HAP-1 (cell line): ENCODE measurements at places on chromosomes 4 and X.

GRCh38 chrX:133390676-133391075 is 24.6 kb downstream of the GPC4 start:
- DNase-seq, result no peak

DNA sequence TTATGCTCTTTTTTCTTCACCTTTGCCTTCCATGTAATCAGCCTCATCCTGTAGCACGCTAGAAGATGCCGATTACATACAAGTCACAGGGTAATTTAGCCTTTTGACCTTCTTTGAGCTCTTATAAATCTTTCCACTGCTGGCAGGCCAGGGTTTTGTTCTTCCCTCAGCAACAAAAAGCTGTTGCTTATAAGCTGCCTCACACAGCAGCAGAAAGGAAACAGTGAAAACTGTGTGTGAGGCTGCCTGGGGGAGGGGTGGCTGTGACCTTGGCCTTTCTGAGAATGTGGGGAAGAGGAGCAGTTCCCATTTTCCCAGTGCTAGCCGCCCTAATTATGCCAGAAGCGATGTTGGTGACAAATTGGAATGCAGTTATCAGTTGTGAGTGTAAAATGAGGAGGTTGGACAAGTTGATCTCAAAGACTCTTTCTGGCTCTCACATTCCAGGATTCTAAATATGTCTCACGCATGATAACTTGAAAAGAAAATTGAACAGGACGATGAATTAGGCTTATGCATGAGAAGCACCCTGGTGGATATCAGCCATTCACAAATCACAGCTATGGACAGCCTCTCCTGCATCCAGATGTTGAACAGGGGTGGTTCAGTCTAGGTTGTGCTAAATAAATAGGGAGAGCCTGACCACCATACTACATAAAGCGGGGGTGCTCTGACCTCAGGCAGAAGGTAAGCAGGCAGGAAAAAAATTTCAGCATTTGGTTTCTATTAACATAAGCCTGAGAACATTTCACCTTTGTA is 25.7 kb downstream of the SLITRK2 start:
- DNase-seq, result peak; percentile 82

- no peak for DNase-seq
Observed at GRCh38 chr4:2370597-2371320, 47.7 kb downstream of the ZFYVE28 start.

DNA sequence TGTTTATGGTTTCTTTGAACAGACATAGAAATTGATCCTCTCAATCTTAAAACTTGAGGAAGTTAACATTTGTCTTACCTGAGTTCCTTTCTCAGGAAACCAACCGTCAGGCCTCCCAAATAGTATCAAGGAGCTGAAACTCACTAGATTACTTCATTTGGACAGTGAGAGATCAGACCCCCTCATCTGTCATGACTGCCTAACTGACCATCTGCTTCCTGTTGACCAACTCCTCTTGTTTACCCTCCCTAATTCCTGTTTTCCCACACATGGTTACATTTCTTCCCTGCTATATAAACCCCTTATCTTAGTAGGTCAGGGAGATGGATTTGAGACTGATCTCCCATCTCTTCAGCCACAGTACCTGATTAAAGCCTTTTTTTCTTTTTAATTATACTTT is 46.2 kb upstream of the NMU start:
- DNase-seq, result no peak

- DNase-seq, result no peak
Observed at GRCh38 chr4:174928174-174928573, 10.0 kb downstream of the ADAM29 start.

DNA sequence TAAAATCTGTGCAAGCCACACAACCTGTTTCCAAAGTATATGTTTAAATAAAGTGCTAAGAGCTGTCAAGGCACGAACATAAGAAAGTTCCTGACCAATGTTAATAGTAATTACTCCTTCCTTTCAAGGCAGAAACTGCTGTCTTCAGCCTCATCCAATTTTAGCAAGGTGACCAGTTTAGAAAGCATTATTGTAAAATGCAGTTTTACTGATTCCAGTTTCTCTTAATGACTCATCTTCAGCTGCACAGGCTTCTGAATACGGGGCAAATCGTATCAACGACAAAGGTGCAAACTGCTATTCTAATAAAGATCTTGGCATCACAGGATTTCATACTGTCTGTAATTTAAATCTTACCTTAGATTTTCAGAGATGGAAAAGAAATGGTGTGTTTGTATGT is 87.5 kb downstream of the PPP3CA start:
- no peak for DNase-seq

DNA sequence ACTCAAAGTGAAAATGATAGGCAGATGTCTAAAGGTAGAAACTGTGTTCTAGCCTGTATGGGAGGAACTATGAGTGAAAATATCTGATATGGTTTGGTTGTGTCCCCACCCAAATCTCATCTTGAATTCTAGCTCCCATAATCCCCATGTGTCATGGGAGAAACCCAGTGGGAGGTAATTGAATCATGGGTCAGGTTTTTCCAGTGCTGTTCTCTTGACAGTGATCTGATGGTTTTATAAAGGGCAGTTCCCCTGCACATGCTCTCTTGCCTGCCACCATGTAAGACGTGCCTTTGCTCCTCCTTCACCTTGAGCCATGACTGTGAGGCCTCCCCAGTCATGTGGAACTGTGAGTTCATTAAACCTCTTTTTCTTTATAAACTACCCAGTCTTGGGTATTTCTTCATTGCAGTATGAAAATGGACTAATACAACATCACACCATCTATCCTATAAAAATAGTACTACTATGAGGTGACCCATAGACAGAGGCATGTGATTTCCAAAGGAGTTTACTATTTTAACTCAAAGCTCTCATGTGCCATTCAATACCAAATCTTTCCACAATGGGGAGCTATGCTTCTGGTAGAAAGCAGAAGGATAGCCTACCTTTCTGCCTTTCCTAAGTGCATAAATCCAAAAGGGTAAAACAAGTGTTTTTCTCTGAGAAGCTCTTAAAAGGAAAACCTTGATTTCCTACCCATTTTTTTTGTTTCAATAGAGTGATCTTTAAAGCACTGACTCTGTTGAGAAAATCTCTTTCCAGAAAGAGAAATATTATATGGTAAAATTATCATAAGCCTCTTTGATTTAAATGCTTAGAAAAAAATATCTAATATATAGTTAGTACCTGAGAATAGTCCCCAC is 38.8 kb downstream of the SEC31A start:
- peak; percentile 12 for DNase-seq

GRCh38 chr4:14277505-14277904 is 650.0 kb upstream of the BOD1L1 start:
- no peak for DNase-seq

DNA sequence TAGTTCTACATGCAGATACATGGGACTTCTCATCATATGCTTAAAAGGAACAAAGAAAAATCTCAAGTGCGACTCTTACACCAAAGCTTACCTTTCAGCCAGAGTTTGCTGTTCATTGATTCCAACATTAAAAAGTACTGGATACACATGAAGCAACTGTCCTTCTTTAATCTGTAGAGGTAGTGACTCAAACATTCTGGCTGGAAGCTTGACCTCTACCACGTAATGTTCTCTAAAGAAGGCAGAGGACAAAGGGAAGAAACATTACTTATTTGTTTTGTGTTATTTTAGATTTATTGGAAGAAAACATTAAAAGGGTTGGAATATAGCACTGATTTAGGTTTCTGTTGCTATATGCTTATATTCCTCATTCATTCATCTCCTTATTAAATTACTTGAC is 476.1 kb downstream of the IL15 start:
- no peak for DNase-seq

DNA sequence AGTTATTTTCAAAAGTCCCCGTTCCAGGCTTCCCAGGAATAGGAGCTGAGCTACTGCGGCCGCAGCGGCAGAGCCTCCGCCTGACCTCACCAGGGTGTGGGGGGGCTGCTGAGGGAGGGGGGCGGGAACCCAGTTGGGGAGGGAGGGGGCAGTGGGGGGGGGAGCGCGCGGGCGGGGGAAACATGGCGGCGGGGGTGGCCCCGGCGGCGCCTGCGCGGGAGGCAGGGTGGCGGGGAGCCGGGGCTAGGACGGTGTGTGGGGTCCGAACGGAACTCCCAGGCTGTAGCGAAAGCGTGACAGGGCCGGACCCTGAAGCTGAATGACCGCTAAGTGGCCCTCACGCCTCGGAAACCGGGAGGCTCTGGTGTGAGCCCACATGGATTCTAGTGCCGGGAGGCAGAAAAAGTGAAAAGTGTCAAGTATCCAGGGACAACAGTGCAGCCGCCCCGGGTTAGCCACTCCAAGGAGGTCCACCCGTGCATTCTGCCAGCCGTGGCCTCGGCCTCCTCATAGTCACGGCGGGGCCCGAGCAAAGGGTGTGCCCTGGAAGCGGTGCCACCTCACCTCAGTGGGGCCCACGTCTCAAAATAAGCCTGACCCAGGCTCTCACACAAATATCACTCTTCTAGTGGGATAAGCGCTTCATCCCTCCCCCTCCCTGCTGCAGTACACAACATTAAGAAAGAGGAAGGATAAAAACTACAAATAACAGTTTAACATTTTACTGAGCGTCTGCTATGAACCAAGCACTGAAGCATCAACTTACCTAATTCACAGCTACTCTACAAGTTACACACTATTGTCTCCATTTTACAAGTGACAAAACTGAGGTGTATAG is at the start of gene KLHL13:
TSS of gene KLHL13 (minus strand) at position 98 of the 838 bp plus-strand sequence. CDS start 88,337 bp downstream, outside the sequence.
- peak; percentile 26 for DNase-seq

- no peak for DNase-seq
Observed at GRCh38 chrX:141839856-141840255, 1.7 kb downstream of the MAGEC3 start.

GRCh38 chrX:124212622-124213021 is 119.8 kb upstream of the TEX13D start:
- no peak for DNase-seq

DNA sequence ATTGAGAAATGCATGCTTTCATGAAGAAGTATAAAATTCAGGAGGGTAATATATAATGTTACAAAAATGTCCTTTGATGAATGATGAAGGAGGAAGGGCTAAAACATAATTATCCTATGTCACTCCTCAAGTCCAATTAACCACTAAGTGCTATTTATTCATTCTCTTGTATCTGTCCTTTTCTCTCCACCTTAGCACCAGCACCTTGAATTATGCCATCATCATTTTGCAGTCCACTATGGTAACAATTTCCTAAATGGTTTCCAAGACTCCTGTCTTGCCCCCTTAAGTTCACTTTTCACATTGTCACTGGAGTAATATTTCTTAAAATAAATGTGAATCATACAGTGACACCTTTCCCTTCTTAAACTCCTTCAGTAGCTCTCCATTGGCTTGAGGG is 756.3 kb downstream of the STPG2 start:
- DNase-seq, result no peak

GRCh38 chr4:90403781-90404180 is 276.6 kb downstream of the CCSER1 start:
- no peak for DNase-seq

GRCh38 chrX:40912166-40912565 is 173.1 kb upstream of the USP9X start:
- no peak for DNase-seq

DNA sequence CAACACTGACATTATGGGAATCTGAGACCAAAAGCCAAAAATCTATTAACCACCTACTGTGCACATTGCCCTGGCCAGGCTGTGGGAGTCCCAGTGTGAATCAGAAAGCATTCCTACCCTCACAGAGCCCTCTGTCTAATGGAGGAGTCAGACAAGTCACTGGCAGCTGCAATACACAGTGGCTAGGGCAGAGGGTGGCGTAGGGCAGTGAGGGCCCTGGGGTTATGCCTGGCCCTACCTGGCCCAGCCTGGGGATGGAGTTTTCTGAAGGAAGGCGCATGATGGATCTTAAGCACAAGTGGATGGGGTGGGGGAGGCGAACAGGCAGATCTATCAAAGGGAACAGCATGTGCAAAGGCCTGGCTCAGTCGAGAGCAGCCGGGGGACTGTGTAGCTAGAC is 10.8 kb downstream of the JAKMIP1 start:
- no peak for DNase-seq

- DNase-seq, result peak; percentile 44
Observed at GRCh38 chrX:41108463-41109205, 23.4 kb downstream of the USP9X start.

DNA sequence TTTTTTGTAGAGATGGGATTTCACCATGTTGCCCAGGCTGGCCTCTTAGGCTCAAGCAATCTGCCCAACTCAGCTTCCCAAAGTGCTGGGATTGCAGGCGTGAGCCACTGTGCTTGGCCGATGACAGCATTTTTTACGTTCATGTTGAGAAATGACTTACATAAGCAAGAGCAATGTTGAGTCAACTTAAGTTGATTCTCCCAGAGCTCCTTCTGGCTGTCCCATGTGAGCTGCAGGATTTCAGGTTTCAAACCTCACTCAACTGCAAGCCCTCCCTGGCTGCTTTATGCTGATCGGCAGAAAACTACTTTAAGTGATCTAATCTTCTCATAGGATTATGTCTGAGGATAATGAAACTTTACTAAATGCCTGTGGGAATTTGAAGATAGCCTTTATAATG is 86.8 kb downstream of the GC start:
- no peak for DNase-seq

GRCh38 chr4:143186649-143187048 is 1.9 kb downstream of the USP38 start:
- DNase-seq, result no peak

- DNase-seq, result peak; percentile 38
Observed at GRCh38 chr4:163048447-163048846, 118.2 kb downstream of the NAF1 start.

DNA sequence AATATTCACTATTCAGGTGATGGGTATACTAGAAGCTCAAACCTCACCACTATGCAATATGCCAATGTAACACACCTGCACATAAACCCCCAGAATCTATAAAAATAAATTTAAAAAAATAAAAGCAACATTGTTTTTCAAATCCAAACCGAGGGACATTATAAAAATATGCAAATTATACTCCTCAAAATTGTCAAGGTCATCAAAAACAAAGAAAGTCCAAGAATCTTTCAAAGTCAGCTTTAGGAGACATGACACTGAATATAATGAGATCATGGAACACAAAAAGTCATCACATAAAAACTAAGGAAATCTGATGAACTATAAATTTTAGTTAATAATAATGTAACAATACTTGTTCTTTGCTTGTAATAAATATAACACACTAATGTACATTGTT is 43.2 kb upstream of the AR start:
- DNase-seq, result no peak

GRCh38 chrX:122626871-122627270 is 557.2 kb upstream of the GRIA3 start:
- no peak for DNase-seq

- DNase-seq, result no peak
Observed at GRCh38 chr4:61462451-61463326, 262.6 kb downstream of the ADGRL3 start.

DNA sequence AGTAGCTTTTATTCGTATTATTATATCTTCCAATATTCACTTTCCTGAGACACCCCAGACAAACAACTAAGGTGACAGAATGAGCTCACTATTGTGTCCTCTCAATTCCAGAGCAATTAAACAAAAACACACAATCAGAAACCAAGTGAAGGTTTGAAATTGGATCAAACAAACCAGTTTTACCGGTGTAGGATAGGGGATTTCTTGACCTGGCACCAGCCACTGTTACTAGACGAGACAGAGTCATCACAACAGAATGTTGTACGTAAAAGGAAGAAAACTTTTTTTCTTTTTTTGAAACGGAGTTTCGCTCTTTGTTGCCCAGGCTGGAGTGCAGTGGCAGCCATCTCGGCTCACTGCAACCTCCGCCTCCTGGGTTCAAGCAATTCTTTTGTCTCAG is 43.7 kb downstream of the LDOC1 start:
- DNase-seq, result no peak

- no peak for DNase-seq
Observed at GRCh38 chrX:37603938-37604409, 32.5 kb downstream of the LANCL3 start.

- DNase-seq, result no peak
Observed at GRCh38 chr4:55574252-55574651, 17.8 kb downstream of the PDCL2 start.

- no peak for DNase-seq
Observed at GRCh38 chrX:119885554-119886428, 9.9 kb upstream of the AKAP14 start.
